ENCODE measurements at places on chromosomes 5 and 9. TPM values are rescaled to one million over a fixed set of nuclear protein-coding genes. Genes with fewer than 3 reads are reported as not detected.

Gene TNFSF8
- total RNA-seq, result 45.3 TPM

Gene TMEM252
- total RNA-seq, result not detected

Gene LURAP1L
- not detected for total RNA-seq

Gene SLC6A3
- 0.08 TPM for total RNA-seq

Gene TAF1L
- total RNA-seq, result not detected

Gene CARTPT
- not detected for total RNA-seq

Gene FGF1
- not detected for total RNA-seq

Gene PCDHGB1
- not detected for total RNA-seq

Gene FAM81B
- total RNA-seq, result not detected

Gene CCNI2
- 9.3 TPM for total RNA-seq

Gene ARID3C
- total RNA-seq, result 0.34 TPM

Gene GRXCR2
- not detected for total RNA-seq

Gene GFI1B
- total RNA-seq, result not detected

Gene ALDOB
- total RNA-seq, result not detected

Gene CAMK2A
- not detected for total RNA-seq

Gene INSL4
- not detected for total RNA-seq

Gene KIAA1191
- 39.1 TPM for total RNA-seq

Gene NOXA1
- 0.67 TPM for total RNA-seq

Gene SLC25A2
- total RNA-seq, result 0.21 TPM

Gene SFXN1
- total RNA-seq, result 409 TPM

Gene NUTM2G
- total RNA-seq, result not detected
